ENCODE measurements at places on chromosomes 16 and 17.

GRCh38 chr17:75013092-75013559 is 656 bp downstream of the MRPL58 start:
- no peak for DNase-seq

DNA sequence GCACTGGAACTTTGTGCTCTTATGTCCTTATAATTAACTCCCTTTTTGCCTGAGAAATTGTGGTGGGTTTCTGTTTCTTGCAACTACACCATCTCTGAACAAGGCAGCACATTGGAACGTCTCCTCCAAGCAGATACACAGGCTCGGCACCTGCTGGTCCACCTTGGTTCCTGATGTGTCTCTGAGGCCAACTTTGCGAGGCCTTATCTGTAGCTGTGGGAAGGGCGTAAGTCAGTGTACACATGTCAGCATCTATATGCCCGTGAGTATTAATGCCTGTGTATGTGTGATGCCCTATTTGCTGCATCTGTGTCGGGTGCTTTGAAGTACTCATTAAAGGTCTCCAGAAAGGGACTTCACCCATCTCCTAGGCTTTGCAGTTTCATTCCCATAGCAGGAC is 17.5 kb downstream of the GP2 start:
- no peak for DNase-seq

DNA sequence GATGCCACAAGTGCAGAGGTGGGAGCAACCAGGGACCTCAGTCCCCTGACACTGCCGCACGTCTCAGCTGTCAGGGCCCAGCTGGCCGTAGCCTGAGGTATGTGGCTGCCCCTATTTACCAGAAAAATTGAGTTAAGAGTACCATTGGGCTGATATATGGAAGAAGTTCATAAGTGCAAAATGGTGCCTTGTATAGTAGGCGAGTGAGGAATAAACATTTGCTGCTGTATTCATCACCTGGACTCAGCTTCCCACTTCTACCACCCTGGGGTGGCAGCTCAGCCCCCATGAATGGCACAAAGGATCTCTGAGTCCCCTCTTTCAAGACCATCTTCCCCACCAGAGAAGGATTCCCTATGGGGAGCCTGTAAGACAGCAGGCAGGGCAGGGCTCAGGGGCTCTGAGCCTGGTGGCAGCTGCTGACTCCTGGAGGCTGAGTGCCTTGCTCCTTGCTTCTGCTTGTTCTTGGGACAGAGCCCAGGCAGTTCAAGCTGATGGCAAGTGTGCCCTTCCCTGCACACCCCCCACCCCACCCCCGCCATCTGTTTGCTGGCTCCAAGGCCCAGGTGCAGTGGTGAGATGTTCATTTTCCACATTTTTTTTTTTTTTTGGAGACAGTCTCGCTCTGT is 29.0 kb downstream of the TRPV2 start:
- no peak for DNase-seq

- DNase-seq: no peak
These were observed 156.0 kb upstream of the MAF start for GRCh38 chr16:79756571-79756970.
